ENCODE measurements at places on chromosomes 1 and 21. TPM values are rescaled to one million over a fixed set of nuclear protein-coding genes. Genes with fewer than 3 reads are reported as not detected.

DNA sequence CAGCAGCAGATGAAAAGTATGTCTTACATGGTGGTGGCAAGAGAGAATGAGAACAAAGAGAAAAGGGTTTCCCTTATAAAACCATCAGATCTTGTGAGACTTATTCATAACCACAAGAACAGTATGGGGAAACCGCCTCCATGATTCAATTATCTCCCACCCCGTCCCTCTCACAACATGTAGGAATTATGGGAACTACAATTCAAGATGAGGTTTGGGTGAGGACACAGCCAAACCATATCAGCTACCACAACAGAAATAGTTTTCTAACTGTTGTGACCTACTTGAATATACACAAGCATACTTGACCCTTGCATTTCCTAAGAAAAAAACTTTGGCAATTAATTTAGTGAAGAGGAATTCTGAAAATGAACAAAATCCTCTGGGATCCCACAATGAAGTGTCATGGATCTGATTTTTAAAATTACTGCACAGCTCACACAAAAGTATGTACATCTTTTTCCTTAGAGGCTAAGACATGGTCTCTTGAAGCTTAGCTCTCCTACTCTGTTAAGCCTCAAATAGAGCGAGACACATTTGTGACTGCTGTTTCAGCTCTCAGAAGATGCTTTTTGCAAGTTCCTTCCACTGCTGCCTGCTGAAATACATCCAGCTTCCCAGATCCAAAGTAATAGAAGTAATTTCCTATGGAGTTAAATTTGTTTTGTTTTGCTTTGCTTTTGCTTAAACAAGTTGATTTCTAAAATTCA is 265.8 kb downstream of the DPYD start:
- peak; percentile 7 for DNase-seq

DNA sequence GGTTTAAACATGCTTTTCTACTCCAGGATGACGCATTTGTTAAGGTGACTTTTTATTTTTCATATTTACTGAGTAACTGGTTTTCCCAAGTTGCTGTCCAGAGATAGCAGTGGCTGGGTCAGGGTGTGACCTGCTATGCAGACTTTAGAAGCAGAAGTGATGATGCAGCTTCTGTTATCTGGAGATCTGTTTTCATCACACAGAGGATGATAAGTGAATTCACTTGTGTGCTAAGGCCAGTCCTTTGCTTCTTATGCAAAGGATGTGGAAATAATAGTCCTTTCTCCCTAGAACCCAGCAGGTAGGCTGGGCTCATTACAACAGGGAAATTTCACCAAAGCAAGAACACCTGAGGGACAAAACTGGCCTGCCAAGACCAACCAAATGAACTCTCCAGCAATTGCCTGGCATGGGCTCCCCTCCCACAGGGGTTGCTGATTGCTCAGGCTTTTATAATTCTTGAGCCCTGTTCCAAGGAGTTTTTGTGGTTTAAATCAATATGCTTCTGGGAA is 97.8 kb upstream of the LPGAT1 start:
- DNase-seq: peak; percentile 43

DNA sequence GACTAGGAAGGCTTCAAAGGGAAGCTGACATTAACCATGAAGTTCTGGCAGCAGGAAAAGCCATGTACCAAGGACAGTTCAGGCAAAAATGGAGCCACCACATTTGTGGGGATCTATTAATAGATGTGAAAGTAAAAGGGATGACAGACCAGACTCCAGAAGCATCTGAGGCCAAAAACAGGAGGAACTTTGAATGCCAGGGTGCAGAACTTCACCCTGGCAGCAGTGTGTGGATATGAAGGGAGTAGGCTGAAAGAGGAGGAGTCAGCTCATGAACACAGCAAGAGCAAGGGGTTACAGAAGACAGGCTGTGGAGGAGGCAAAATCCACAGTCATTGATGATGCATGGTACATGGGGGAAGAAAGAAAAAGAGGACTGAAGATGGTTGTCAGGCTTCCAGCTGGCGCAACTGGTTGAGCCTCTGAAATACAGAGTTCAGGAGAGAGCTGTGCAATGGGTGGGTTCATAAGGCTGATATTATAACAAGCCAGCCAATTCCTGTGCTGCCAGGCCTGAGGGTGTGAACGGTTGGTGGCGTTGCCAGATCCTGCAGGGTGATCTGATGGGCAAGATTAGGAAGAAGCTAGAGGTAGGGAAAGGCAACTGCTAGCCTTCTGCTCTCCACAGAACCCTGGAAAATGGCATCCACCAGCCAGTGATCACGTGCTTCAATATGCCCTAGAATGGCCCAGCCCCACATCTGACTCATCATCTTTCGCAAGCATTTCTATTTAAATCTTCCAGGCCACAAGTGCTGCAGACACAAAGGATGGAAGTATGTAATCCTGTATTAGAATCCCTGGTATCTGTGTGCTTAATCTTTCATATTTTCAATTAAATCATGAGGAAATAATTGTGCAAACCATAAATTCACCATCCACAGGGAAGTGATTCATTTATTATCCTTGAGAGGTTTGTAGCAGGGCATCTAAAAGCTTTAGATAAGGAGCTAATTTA is 81.9 kb downstream of the SLC25A24 start:
- DNase-seq: no peak

- no peak for DNase-seq
Observed at GRCh38 chr1:245432228-245432875, 277.6 kb downstream of the KIF26B start.

CATSPERE gene
- polyA plus RNA-seq: 0.70 TPM

- DNase-seq: peak; percentile 84
Observed at GRCh38 chr1:152188673-152189591, 29.9 kb upstream of the RPTN start.
